Activated CD4-positive, alpha-beta memory T cell treated with anti-CD3 and anti-CD28 coated beads, Interleukin-2, amount 10 ng/mL, durations not matched to agents 7 days and 5 days (primary cell): ENCODE measurements at places on chromosomes 1 and 21. TPM values are rescaled to one million over a fixed set of nuclear protein-coding genes. Genes with fewer than 3 reads are reported as not detected.

DNA sequence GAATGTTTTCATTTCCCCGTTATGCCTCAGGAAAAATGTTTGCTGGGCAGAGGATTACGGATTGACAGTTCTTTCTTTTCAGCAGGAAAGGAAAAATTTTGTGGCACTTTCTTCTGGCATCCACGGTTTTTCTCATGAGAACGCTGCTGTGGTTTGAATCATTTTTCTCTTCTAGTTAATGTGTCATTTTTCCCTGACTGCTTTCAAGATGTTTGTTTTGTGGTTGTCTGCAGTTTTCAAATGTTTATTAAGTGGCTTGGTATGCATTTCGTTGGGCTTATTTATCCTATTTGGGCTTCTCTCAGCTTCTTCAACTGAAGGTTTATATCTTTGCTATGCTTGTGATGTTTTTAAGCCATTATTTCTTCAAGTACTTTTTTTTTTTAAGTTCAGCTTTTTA, 359.0 kb downstream of the RGS7 start:
- no peak for DNase-seq
- H3K27ac ChIP-seq = no peak overlapping the region
- no peaks in the 10 kb centered on the region for H3K4me1 ChIP-seq

GRCh38 chr21:45747802-45748445, 104.4 kb downstream of the PCBP3 start:
- no peaks in the 10 kb centered on the region for H3K4me1 ChIP-seq
- no peak for DNase-seq
- no peak overlapping the region for H3K27ac ChIP-seq
- no peak overlapping the region for H3K4me3 ChIP-seq
- H3K36me3 ChIP-seq = peaks cover 10% of the 10 kb centered on the region

DNA sequence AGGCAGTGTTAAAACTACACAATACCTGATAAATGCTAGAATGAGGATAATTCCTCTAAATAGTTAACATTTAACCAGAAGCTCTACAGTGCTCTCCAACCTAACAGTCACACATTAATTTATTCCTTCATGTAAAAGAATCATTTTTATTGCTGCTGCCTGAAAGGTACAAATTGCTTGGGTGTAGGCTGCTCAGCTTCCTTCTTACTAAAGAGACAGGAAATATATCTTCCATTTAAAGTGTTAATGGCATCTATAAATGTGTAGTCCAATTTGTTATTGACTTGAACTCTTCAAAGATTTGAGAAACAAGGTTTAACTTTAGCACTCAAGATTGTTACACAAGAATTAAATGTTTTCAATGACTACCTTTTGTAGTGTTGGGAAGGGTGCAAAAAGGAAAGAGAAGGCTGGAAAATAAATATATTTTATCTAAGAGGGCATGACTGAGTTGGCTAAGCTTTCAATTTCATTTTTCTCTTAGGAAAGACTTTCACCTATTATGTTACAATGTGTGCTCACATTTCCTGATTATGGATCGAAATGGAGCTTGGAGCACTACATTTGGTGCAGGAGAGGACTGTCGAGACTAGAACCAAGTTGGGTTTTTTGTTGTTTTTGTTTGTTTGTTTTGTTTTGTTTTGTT, 105.5 kb upstream of the CACYBP start:
- no peak overlapping the region for H3K4me3 ChIP-seq
- peaks cover 3% of the 10 kb centered on the region for H3K4me1 ChIP-seq
- peaks cover 28% of the 10 kb centered on the region for H3K36me3 ChIP-seq
- DNase-seq = no peak
- H3K27me3 ChIP-seq = no peaks in the 10 kb centered on the region
- H3K27ac ChIP-seq = no peak overlapping the region

- H3K36me3 ChIP-seq = no peaks in the 10 kb centered on the region
- no peak overlapping the region for H3K27ac ChIP-seq
- peaks cover 2% of the 10 kb centered on the region for H3K4me1 ChIP-seq
- peaks cover 2% of the 10 kb centered on the region for H3K27me3 ChIP-seq
These were observed 21.1 kb downstream of the CRYAA start for GRCh38 chr21:43189936-43190335.

- H3K27me3 ChIP-seq = no peaks in the 10 kb centered on the region
- DNase-seq = no peak
- H3K27ac ChIP-seq = no peak overlapping the region
- H3K36me3 ChIP-seq = peaks cover 10% of the 10 kb centered on the region
- peaks cover 50% of the 10 kb centered on the region for H3K4me1 ChIP-seq
- H3K4me3 ChIP-seq = no peak overlapping the region
These were observed 1.9 kb upstream of the MFN2 start for GRCh38 chr1:11978301-11978700.

DNA sequence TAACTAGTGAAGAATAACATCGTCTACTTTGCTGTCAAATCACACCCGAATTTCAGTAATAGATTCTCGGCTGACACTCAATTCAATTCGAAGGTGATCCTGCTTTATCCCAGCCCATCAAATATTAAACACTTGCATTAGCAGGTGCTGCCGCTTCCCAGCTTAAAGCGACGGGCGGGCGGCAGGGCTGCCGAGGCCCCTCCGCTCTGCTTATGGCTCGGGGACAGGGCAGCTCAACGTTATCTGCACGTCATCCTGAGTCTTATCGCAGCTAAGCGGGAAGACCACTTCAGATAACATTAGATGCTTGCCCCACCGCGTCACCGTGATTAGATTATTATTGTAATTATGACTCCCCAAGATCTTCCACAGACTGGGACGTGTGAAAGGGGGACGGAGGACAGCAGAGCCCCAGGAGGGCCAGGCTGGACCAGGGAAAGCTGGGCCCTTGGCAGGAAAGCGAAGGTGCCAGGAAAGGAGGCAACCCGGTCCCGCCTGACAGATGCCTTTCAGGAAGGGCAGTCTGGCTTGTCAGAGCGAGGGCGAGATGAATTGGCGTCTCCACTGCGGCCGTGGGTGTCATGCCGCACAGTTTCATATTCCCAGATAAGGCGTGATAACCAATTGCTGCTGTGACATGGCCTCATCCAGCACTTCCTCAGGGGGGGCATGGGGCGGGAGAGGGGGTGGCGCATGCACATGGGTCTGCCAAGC, 37.0 kb downstream of the DMAP1 start:
- H3K4me1 ChIP-seq = no peaks in the 10 kb centered on the region
- no peak overlapping the region for H3K4me3 ChIP-seq
- H3K27me3 ChIP-seq = no peaks in the 10 kb centered on the region
- no peak overlapping the region for H3K27ac ChIP-seq
- no peak for DNase-seq

- no peak overlapping the region for H3K27ac ChIP-seq
- no peaks in the 10 kb centered on the region for H3K27me3 ChIP-seq
- DNase-seq = no peak
These were observed 248.8 kb downstream of the CTH start for GRCh38 chr1:70659891-70660290.

DNA sequence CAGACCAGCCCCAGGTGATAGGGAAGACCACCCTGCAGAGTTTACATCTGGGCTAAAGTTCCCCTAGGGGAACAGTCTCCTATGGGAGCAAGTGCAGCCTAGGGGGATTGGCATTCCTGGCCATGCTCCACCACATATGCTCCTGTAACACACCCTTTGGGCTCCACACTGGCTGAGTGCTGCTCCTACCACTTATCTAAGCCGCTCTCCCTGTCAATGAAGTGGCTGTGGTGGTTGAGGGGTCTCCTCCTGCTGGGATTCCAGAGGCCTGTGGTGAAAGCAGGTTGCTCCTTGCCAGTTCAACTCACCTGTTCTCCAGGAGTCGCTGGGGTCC, 51.1 kb downstream of the COL24A1 start:
- H3K36me3 ChIP-seq = no peaks in the 10 kb centered on the region
- no peak overlapping the region for H3K27ac ChIP-seq
- no peaks in the 10 kb centered on the region for H3K27me3 ChIP-seq
- H3K4me1 ChIP-seq = no peaks in the 10 kb centered on the region

DNA sequence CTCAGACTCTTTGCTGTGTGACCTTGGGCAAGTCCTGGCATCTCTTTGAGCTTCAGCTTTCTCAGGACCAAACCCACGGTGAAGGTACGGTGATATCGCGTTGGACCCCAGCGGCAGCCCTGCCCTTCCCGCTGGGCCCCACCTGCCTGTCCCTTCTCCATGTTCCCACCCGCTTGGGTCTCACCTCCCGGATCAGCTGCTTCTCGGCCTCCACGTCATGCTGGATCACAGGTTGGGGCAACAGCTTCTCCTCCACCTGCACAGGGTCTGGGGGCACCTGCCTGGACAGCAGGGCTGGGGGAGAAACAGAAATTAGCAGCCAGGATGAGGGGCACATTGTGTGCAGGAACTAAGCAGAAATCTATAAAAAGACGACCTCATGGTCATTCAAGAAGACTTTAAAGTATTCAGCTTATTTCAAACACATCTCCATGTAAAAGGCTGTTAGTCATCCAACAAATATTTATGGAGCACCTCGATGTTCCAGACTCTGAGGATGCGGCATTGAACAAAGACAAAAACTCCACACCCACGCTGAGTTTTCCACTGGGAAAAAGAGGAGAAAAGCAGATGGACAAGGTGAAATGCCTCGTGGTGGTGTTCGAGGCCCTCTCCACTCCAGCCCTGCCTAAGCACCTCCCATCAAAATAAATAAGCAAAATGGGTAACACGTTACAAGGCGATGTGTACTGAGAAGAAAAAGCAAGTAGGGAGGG, 19.5 kb downstream of the KIF17 start:
- H3K36me3 ChIP-seq = no peaks in the 10 kb centered on the region
- H3K4me3 ChIP-seq = no peak overlapping the region
- no peak for DNase-seq
- H3K4me1 ChIP-seq = peaks cover 12% of the 10 kb centered on the region

DNA sequence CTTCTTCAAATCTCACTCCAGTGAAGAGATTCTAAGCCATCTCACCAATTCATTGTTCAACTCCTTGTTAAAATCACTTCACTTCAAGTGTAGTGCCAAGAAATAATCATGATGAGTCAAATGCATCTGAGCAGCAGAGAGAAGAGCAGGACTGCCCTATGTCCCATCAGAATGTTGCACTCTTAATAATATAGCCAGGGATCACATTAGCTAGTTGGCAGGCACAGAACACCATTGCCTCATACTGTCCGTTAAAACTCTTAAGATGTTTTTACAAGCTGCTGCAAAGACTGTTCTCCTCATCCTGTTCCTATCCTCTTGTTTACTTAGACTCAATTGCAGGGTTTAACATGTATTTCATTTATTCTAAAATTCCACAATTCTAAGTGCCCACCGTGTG, 432.9 kb downstream of the PLPP3 start:
- no peaks in the 10 kb centered on the region for H3K27me3 ChIP-seq
- no peaks in the 10 kb centered on the region for H3K36me3 ChIP-seq
- no peak overlapping the region for H3K27ac ChIP-seq
- H3K4me1 ChIP-seq = no peaks in the 10 kb centered on the region
- DNase-seq = no peak
- H3K4me3 ChIP-seq = no peak overlapping the region

DNA sequence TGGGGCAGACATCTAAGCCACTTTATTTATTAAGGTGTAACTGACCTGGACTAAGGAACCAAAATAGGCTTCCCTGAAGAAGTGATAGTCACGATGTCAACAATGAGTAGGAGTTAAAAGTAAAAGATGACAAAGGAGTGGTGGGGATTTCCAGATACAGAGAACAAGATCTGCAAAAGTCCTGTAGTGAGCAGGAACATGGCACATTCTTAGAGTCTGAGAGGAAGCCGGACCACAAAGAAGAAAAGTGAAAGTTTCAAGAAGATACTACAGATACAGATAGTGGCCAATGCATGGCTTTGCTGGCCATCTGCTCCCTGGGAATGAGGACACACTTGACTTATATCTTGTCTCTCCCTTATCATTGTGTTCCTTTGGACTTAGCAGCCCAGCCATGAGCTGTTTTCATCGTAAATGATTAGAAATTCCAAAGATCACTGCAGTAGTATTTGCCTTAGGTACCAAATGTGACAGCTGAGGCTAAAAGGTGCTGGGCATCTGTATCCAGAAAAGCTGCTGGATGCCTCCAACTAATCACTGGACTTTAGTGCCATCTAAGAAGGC, 302.4 kb upstream of the NR5A2 start:
- no peaks in the 10 kb centered on the region for H3K4me1 ChIP-seq
- H3K36me3 ChIP-seq = no peaks in the 10 kb centered on the region

DNA sequence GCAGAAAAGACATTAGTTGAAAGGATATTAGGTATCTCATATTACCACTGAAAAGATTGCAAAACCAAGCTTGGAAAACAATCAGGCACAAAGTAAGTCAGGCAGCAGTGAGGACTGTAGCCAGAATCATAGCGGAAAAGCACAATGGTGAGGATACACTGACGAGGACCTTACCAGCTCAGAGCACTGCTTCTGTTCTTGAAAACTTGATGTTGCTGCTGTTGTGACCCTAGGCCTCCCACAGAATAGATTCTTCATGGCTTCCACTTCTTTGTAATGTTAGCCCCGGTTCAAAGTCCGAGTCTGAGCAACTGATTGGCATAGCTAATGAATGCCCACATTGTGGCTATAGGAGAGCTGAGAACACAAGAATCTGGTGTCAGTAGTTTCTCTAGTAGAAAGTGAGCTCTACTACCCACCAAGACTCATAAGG, 45.2 kb upstream of the LRRC8C start:
- H3K36me3 ChIP-seq = peaks cover 70% of the 10 kb centered on the region
- H3K4me1 ChIP-seq = peaks cover 67% of the 10 kb centered on the region
- no peak overlapping the region for H3K27ac ChIP-seq
- no peaks in the 10 kb centered on the region for H3K27me3 ChIP-seq

DNA sequence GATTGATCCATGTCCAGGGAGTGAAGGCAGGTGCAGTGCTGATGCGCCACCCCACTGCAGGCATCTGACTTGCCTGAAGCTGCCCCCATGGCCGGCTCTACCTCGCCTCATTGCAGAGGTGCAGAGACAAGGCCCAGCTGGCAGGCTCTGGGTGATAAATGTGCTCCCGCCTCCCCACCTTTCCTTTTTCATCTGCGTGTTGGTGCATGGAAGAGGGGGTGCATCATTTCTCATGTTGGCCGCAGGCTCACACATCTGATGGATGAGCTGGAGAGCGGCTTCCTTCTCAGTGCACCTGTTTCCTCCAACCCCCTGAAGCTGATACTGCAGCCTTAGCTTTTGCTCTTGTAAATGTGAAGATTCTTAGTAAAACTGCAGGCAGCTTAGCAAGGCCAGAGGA, 306.0 kb upstream of the KAZN start:
- H3K4me3 ChIP-seq = no peak overlapping the region
- peaks cover 6% of the 10 kb centered on the region for H3K27me3 ChIP-seq
- H3K27ac ChIP-seq = no peak overlapping the region
- H3K4me1 ChIP-seq = no peaks in the 10 kb centered on the region
- no peaks in the 10 kb centered on the region for H3K36me3 ChIP-seq

DNA sequence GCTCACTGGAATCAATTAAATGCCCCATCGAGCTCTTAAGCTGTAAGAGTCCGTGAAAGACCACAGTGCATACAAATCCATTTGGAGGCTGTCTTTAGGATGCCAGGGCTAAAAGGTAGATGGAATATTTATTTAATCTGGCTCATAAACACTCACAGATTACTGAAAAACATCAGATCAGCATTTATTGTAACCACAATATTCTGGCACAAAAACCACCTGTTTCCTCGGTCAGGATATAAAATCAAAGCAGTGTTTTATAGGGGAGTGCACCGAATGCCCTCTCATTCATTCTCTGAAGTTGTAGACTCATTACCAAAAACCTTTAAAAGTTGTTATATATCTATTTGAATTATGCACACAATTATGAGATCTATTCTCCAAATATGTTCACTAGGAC, 500.9 kb downstream of the NEGR1 start:
- H3K36me3 ChIP-seq = no peaks in the 10 kb centered on the region
- no peak overlapping the region for H3K4me3 ChIP-seq
- no peak for DNase-seq
- H3K4me1 ChIP-seq = no peaks in the 10 kb centered on the region
- no peak overlapping the region for H3K27ac ChIP-seq

The MRPL9 gene
- 98.9 TPM for total RNA-seq

The SERTAD4 gene
- not detected for total RNA-seq

The GPR3 gene
- 0.65 TPM for total RNA-seq

The FMO4 gene
- 1.8 TPM for total RNA-seq

The BGLAP gene
- 2.7 TPM for total RNA-seq

The KCNH1 gene
- total RNA-seq = not detected

The MAP3K21 gene
- total RNA-seq = 4.6 TPM

The PSMB4 gene
- total RNA-seq = 280 TPM
